T-cell (primary cell): ENCODE measurements at places on chromosomes 4 and X. TPM values are rescaled to one million over a fixed set of nuclear protein-coding genes. Genes with fewer than 3 reads are reported as not detected.

- peak; percentile 76 for DNase-seq
Observed at GRCh38 chrX:107710617-107711391, 64.8 kb downstream of the TSC22D3 start.

DNA sequence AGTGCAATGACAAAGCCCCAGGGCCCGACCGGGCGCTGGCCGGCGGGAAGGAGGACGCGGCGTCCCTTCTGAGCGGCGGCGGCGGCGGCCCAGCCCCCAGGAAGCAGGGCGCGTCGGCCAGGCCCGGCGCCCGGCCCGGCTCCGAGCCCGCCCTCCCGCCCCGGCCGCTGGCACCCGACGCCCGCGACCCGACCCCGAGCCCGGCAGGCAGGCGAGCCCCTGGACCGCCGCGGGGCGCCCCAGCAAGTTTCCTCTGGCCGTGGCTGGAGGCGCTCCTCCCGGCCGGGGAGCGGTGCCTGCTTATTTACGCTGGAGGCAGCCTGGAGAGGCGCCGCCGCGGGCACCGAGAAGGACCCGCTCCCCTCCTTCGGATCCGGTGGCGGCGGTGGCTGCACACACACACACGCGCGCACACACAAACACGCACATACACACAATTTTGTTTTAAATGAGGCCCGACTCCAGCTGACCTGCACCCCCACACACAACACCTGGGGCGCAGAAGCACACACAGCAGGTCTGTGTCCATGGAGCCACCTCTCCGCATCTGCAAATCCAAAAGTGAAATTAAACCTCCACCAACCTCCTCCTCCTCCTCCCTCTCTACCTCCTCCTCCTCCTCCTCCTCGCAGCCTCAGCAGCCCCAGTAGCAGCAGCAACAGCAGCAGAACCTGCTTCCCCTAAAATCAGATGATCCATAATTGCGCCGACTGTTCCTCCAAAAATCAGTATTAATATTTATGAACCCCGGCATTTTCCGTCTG lies 669 bp downstream of the IRF2 start:
- peak; percentile 31 for DNase-seq

- DNase-seq, result no peak
Observed at GRCh38 chr4:3077796-3078195, 3.3 kb downstream of the HTT start.

DNA sequence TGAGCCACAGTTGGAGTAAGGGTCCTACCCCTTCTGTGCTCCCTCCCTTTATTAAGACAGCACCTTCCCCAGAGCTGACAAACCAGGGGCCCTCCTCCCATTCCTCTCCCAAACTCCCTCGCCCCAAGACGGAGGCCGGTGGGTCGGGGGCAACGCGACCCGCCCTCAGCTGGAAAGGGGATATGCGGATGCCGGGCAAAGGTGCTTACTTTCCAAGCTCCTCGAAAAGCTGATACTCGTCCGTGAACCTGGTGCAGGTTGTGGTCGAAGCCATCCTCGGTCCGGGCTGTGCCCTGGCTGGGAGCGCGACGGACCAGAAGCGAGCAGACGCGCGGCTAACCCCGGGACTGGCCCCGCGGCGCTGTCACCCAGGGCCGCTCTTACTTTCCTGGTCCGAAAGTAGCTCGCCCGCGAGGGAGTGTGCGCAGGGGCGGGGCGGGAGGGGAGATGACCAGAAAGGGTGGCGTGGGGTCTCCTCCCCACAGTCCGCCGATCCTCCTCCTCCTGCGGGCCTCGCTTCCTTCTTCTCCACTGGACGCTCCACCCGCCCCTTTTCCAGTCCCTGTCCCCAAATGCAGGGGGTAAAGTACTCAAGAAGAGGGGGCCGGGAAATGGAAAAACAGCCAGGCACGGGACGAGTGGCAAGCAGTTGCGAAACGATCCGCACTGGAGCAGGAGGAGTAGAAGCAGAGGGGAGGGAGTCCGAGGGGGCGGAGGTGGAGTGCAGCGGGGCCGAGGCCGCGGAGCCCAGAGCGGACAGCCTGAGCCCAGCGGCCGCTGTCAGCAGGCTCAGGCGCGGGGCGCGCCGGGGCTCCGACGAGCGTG lies 531 bp downstream of the CAMK2D start:
- no peak for DNase-seq

DNA sequence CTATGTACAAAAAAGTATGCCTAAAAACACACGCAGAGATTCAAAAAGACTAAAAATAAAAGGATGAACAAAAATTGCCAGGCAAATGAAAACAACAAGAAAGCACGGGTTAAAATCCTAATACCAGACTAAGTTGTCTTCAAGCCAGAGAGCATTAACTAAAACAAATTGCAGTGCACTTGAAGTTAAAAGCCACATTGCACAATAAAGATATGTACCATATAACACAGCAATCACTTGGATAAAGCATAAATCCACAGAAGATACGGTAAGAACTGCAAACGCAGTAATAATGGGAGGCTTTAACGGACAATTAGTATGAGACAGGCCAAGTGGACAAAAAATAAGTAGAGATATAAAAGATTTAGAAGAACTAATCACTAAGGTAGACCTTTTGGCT lies 14.9 kb downstream of the CCDC158 start:
- DNase-seq, result no peak

GRCh38 chr4:145936997-145937901 lies 1.4 kb downstream of the ZNF827 start:
- peak; percentile 47 for DNase-seq

TGIF2LX gene
- total RNA-seq, result not detected

UGT8 gene
- total RNA-seq, result 0.66 TPM

GRCh38 chr4:33187035-33187434 lies 2466.9 kb downstream of the PCDH7 start:
- no peak for DNase-seq

DNA sequence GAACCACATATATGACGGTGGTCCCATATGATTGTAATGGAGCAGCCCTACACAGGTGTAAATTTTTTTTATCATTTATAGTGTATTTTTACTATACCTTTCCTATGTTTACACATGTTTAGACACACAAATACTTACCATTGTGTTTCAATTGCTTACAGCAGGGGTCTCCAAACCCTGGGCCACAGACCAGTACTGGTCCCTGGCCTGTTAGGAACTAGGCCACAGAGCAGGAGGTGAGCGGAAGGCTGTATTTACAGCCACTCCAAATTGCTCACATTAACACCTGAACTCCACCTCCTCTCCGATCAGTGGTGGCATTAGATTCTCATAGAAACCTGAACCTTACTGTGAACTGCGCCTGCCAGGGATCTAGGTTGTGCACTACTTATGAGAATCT lies 201.8 kb upstream of the NDST4 start:
- no peak for DNase-seq

- no peak for DNase-seq
Observed at GRCh38 chr4:164819366-164819765, 57.6 kb upstream of the APELA start.

GRCh38 chrX:153727123-153727931 lies 2.7 kb downstream of the ABCD1 start:
- no peak for DNase-seq

NKX6-1 gene
- total RNA-seq, result not detected

DNA sequence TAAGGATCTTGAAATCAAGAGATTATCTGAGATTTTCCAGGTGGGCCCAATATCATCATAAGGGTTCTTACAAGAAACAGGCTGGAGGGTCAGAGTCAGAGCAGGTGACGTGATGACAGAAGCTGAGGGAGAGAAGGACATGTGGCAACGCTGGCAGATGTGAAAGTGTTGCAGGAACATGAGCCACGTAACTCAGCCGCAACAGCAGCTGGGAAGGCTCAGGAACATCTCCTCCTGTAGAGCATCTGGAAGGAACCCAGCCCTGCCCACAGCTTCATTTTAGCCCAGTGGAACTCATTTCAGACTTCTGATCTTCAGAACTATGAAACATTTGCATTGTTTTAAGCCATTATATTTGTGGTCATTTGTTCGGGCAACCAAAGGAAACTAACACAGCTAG lies 156.3 kb upstream of the VEGFC start:
- DNase-seq, result no peak

- no peak for DNase-seq
Observed at GRCh38 chrX:101208152-101208905, 11.3 kb upstream of the DRP2 start.

DNA sequence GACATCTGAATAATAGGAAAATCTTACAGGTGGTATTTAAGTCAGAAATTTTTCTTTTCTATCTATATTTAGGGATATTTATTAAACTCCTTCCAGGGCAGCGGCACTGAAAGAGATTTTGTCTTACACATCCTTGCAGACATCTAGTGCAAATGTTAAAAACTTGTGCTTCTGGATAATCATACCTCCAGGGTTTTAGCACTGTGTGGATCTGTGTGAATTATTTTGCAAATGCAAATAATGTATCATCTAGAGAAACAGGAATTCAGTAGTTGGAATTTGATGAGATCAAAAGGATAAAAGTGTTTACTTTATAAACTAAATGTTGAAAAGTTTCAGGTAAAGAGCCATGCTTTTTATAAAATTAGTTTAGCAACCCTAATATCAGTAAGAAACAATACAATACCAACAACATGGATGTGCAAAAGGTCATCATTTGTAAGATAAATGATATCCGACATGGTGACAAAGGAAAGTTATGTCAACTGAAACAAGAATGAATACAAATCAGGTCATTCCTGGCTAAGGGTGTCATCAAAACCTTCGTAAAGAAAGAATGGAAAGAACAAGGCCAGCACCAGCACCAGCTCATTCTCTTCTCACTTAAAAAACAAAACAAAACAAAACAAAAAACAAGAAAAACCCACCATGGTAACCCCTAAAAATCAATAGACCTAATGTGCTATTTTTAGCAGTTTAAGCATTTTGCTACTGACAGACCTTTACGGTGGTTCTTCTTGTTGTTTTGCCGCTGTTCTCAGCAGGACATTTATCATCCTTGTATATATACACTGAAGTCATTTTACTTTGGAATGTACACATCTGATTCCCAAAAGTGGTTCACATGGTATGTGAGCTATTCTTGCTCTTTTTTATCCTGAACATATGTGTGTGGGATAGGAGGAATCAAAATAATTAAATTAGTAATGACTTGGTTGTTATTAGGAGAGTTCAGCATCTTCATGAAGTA lies 219.7 kb upstream of the NDST3 start:
- no peak for DNase-seq

- no peak for DNase-seq
Observed at GRCh38 chrX:150156615-150157014, 206.5 kb upstream of the MAMLD1 start.

DNA sequence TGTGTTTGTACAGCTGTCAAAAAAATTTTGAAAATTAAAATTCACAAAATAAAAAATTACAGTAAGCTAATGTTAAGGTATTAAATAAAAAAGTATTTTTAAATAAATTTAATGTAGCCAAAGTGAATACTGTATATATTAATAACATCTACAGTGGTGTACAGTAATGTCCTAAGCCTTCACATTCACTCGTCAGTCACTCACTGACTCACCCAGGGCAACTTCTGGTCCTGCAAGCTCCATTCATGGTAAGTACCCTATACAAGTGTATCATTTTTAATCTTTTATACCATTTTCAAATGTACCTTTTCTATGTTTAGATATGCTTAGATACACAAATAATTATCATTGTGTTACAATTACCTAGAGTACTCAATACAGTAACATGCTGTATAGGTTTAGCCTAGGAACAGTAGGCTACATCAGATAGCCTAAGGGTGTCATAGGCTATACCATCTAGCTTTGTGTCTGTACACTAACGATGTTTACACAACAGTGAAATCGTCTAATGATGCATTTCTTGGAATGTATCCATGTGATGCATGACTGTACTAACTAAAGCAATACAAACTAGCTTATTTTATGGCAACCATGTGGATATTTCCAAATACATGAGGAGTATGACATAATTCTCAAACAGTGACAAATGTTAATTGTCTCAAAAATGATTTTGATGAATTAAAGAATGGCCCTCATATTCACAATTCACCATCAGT lies 13.7 kb downstream of the DDX60 start:
- no peak for DNase-seq

AMBN gene
- total RNA-seq, result not detected

- DNase-seq, result no peak
Observed at GRCh38 chrX:2262668-2263055, 238.1 kb downstream of the DHRSX start.

GRCh38 chr4:147581606-147582350 lies 35.4 kb upstream of the TMEM184C start:
- DNase-seq, result no peak

DNA sequence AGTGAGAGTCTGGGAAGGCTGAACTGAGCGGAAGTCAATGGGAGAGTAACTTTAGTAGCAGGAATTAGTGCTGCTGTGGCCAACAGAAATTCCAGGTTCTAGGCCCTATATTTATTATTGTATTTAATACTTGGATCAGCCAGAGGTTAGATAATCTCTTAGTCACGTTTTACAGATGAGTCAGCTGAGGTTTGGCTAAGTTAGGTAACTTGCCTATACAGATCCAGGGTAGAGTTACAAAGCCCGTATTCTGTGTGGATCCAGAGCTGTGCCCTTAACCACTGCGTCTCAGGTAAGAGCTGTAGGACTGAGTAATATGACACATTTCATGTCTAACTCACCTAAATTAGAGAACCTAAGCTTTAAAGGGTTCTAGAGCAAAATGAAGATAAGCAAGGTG lies 20.5 kb downstream of the PSMD10 start:
- no peak for DNase-seq

- DNase-seq, result no peak
Observed at GRCh38 chr4:41160856-41161255, 53.5 kb downstream of the APBB2 start.

GPRASP1 gene
- total RNA-seq, result 32.6 TPM
